ENCODE measurements at places on chromosomes 16 and 17. TPM values are rescaled to one million over a fixed set of nuclear protein-coding genes. Genes with fewer than 3 reads are reported as not detected.

EVPL gene
- 1.2 TPM for total RNA-seq

STAT5A gene
- 21.9 TPM for total RNA-seq

HBA2 gene
- total RNA-seq: not detected

GGA3 gene
- 32.5 TPM for total RNA-seq

PRSS33 gene
- not detected for total RNA-seq

GRB7 gene
- not detected for total RNA-seq

GRCh38 chr16:80940069-80940856 lies 66.4 kb downstream of the CMC2 start:
- DNase-seq: no peak

DNA sequence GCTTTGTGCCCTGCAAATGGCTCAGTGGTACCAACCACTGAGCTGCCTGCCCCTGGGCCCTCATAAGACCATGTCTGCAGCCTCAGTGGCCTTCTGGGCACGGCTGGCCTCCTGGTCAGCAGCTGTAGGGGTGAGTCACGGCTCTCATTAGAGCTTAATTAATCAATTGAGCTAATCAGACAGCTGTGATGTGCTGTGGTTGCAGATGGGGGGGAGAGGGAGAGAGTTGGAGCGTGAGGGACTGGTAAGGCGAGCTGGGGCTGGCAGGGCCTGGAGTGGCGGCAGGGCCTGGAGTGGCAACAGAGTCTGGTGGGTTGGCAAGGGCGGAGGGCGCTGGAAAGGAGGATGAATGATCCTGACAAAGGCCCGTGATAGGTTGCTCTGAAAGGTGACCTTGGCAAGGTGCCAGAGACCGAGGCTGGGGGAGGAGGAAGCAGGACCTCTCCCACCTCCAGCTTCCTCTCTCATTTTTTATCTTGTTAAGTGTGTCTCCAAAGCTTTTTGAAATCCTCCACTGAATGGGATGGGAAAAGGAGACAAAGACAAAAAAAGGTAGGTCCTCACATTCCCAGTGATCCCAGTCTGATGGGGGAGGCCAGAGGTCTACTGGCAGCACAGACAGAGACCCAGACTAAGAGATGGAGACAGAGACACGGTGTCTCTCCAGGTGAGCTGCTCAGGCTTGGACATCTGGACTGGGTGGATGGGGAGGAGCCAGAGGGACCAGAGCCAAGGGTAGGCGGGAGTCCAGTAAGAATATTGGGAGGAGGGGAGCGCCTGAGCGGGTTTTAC lies 41.6 kb downstream of the DCAKD start:
- no peak for DNase-seq

- DNase-seq: no peak
Observed at GRCh38 chr17:19707728-19708221, 8.6 kb downstream of the SLC47A2 start.

DNA sequence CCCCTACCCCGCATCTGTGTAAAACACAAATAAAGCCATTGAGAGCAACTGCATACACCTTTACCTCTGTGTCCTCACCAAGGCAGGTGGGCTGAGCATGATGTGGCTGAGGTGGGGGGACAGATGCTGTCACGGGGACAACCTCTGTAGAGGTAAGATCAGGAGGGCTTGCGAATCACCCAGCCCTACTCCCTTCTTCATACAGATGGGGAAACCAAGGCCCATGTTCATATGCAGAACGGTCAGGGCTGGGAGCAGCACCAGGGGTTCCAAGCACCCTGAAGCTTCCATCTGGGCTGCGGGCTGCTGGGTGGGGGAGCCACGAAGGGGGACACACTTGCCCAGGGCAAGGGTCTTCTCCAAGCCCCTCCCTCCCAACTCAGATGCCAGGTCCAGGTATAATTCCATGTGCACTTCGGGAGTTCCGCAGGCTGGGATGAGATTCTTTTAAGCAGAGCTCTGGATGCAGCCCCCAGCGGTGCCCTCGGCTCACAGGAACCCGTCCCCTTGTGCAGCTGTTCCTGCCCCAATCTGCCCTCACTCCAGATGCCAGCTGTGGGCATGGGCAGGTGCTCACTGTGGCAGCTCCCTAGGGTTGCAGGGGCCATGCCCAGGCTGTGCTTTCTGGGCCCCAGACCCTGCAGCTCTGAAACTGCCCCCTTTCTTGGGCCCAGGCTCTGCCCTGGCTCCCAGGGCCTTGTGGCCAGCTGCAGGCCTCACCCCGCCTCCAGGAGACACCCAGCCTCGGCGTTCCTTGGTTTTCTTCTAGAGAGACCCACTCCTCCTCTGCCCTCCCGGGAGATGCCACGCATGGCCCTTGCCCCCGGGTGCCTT lies 9.6 kb downstream of the CTRB1 start:
- no peak for DNase-seq

- no peak for DNase-seq
Observed at GRCh38 chr17:58811290-58811689, 55.6 kb downstream of the PPM1E start.

DNA sequence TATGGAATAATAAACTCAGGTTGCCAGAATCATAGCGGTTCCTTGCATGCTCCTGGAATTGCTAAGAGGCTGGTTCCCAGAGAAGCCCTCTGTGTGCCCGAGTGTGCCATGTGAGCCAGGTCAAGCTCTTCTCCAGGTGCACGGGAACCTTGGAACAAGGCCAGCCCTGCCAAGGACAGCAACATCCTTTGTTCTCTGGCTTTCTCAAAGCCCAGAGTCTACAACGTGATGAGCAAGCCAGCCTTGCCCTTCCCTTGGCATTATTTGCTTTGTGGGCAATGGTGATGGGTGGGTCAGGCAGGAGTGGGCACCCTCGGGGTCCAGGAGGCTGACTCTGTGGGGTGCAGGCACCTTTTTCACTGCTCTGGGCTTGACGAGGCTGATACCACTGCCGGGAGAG lies 14.2 kb upstream of the SEC14L1 start:
- DNase-seq: no peak

DNA sequence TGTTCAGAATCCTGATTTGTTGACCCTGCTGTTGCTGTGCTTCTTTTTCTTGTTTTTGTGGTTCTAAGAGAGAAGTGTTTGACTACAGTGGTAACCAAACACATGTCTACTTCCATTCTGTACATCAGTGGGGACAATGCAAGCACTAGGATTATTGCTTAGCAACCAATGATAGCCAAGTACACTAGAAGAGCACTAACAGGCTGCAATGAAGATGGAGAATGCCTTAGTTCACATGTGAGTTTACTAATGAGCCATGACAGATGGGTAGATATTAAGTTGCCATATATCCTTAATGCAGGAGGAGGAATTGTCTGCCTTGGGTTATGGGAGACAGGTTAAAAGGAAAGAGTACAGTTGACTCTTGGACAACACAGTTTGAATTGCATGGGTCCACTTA lies 8.3 kb downstream of the EFCAB5 start:
- DNase-seq: no peak
